Smooth muscle cell of the brain vasculature (primary cell): ENCODE measurements at places on chromosomes 1 and 21.

GRCh38 chr21:44547656-44548331 lies 3.5 kb downstream of the KRTAP10-2 start:
- DNase-seq: no peak

GRCh38 chr1:60888126-60888525 lies 194.2 kb upstream of the NFIA start:
- no peak for DNase-seq

GRCh38 chr1:151048645-151049032 lies 1.1 kb downstream of the C1orf56 start:
- DNase-seq: no peak

DNA sequence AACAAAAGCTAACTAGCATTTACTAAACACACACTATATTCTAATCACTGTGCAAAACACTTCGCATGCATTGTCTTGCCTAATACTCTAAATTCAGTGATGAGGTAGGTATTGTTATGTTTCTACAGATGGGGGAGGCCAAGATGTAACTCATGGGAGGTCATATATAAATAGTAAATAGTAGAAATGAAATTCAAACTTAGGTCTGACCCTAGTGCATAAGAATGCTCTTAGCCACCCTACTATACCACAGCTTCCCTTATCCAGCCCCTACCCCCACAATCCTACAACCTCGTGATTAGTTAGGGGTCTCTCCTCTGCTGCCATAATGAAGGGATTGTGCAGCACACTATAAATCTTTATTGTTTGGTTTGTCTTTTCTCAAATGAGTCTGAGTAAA lies 3.3 kb downstream of the PFDN2 start:
- DNase-seq: no peak

GRCh38 chr21:14863745-14864210 lies 201.0 kb downstream of the NRIP1 start:
- DNase-seq: no peak

GRCh38 chr1:95236784-95237575 lies 3.0 kb downstream of the RWDD3 start:
- DNase-seq: no peak

DNA sequence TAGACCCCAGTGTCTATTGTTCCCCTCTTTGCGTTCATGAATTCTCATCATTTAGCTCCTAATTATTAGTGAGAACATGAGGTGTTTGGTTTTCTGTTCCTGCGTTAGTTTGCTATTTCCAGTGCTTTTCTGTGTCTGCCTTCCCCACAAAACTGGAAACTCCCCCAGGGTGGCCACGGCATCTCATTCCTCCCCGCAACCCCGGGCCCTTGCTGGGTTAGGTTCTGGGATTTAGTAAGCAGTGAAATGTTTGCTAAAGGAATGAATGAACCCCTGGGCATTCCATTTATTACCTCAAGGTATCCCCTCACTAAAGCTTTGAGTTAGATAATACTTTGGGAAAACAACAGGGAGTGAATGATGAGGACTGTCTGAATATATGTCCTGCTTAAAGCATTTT lies 142.9 kb downstream of the GLUL start:
- no peak for DNase-seq

GRCh38 chr1:156399355-156400125 lies 30.5 kb downstream of the RHBG start:
- DNase-seq: no peak

- no peak for DNase-seq
Observed at GRCh38 chr1:55815745-55816455, 600.7 kb upstream of the USP24 start.
